ENCODE measurements at places on chromosomes 3 and 15.

DNA sequence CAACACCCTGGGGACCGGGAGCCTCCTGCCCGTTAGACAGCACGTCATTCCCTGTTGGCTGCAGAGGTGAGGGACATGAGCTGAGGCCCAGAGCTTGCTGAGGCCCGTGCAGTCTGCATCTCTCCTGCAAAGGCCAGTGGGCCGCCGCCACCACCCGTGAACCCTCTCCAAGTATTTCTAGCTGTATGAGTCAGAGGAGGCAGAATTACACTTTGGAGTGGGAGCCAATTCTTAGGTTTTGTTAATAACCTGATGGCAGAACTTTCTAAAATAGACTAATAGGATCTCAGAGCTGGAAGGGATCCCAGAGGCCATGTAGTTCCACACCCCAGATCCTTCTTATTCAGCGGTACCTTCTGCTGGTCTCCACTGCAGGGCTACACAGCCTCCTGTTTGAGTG is 335.2 kb upstream of the CTDSPL start:
- no peak for DNase-seq

GRCh38 chr3:4904811-4905695 is 74.2 kb upstream of the BHLHE40 start:
- peak; percentile 27 for DNase-seq

GRCh38 chr3:22360164-22360563 is 609.2 kb upstream of the ZNF385D start:
- DNase-seq, result no peak

GRCh38 chr3:27279123-27279522 is 90.1 kb downstream of the NEK10 start:
- no peak for DNase-seq

DNA sequence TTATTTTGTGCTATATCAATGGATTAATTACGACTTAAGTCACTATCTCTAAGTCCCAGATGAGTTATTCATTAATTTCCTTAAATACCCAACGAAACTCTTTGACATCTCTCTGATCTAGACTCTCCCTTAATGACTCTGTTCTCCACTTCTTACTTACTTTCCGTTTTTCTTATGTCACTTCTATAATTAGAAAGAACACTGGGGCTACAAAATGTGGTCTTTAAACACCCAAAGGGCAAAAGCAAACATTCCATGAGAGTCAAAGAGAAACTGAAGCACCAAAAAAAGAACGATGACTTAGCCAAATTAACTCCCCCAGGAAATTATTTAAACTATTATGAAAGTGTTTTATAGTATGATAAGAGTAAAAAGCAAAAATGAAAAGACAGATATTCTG is 166.4 kb upstream of the UBE2E2 start:
- no peak for DNase-seq

DNA sequence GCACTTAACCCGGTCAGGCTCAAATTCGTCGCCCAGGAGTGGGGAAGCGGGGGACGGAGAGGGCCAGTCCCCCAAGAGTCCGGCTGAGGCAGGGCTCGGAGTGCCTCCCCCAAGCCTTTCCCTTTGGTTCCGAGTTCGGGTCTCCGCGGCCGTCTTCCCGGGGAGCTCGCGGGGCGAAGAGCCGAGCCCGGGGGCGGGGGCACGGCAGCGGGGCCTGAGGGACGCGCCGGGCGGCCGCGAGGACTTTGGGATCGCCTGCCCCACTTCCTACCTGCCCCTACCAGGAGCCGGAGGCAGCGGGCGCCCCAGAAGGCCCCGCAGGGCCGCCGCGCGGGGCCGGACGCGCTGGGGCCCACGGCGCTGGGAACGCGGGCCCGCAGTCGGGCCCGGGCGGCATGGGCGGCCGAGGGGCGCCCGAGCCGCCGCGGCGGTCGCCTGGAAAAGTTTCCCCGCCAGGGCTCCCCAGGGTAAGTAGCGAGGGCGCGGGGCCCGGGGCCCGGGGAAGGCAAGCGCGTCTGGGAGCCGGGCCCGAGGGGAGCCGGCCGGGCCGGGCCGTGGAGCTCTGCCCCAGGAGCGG is 2.8 kb downstream of the FURIN start:
- DNase-seq, result peak; percentile 37

All from CD4-positive, alpha-beta memory T cell (primary cell).